ENCODE measurements at places on chromosomes 1 and 21.

DNA sequence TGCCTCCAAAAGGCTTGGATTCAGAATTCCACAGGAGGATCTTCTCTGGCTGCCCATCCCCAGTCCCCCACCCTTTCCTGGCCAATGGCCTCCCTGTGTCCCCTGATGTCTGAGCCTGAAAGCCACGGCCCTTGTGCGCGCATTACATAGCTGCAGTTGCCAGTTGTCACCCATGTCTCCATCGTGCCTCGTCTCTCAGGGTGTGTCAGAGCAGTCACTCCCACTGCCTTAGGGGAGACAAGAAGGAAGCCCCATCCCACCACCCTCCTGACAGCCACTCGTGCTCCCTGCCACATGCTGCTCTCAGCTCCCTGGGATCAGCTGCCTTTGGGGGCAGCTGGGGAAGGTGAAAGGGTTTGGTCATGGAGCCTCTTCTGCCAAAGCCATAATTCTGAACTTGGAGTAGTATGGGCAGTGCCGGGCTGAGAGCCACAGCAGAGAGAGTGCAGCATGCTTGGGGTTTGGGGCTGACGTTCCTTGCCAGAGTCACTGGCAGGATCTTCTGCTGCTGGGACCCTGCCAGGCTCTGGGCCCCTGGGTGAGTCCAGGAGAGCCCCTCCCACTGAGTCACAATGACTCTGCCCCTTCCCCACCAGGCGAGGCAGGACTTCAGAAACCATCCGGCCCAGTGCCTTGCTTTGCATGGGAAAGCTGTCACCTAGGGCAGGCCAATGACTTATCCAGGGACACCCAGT is 285.9 kb upstream of the VAMP3 start:
- no peak for DNase-seq
- H3K4me3 ChIP-seq, result no peak overlapping the region
- H3K36me3 ChIP-seq, result no peaks in the 10 kb centered on the region

- H3K4me1 ChIP-seq, result peaks cover 10% of the 10 kb centered on the region
- peak overlapping the region; percentile 54 for H3K4me3 ChIP-seq
- peak overlapping the region; percentile 72 for H3K27ac ChIP-seq
- H3K36me3 ChIP-seq, result no peaks in the 10 kb centered on the region
- DNase-seq, result no peak
Measured at GRCh38 chr1:170663404-170664092, 383 bp upstream of the PRRX1 start.

GRCh38 chr1:32992489-32993323 is 28.1 kb upstream of the RNF19B start:
- H3K27me3 ChIP-seq, result no peaks in the 10 kb centered on the region
- H3K4me3 ChIP-seq, result no peak overlapping the region
- peak overlapping the region; percentile 70 for H3K27ac ChIP-seq
- no peaks in the 10 kb centered on the region for H3K4me1 ChIP-seq
- peak; percentile 70 for DNase-seq

DNA sequence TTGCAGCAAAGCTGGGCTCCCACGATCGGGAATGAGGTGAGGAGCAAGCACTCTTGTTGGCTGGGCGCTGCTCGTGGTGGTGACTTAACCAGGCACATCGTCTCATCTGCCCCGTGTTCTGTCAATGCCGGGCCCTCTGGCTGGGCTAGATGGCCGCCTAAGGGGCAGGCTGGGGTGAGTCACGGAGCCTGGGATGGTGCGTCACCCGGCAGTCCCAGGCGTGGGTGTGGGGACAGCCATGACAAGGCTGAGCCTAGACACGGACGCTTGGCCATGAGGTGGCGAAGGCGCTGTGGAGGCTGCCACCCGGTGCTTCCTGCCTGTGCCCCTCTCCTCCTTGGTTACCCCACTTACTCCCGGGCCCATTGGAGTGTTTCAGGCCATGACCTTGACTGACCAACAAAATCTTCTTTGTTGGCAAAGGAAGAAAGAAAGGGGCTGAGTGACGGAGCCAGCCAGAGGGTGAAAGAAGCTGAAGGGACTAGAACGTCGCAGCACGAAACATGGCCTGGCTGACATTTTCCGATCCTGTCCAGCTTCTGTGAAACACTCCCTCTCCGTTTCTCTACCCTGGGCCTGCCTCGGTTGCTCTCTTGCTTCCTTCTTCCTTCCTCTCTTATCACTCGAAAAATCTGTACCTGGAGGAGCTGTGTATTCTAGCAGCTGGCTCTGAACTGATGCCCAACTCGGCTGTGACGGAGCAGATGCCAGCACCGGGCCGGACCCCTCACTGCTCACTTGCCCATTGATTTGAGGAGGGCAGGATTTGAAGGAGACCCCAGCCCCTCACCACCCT is 596 bp downstream of the CD247 start:
- no peak for DNase-seq
- H3K27ac ChIP-seq, result peak overlapping the region; percentile 41
- H3K4me3 ChIP-seq, result no peak overlapping the region
- H3K27me3 ChIP-seq, result no peaks in the 10 kb centered on the region

DNA sequence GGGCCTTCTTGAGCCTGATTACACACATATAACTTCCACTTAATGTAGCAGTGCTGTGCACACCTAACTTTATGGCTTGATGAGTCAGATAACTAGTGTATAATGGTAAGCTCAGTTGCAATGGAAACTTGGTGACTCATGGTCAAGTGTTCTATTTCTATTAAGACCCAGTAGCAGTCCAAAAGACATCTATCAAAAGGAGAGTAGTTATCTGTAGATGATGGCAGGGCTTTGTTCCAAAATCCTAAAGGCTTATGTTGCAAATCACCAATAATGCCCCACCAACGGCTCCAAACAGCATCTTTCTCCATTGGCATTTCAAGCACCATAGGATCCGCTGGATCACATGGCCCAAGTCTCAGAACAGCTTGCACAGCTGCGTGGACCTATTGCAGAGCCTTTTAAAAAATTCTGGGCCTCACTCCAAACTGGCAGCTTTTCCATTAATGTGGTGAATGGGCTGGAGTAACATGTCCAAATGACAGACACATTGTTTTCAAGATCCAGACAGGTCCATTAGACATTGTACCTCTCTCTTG is 566.8 kb upstream of the USP24 start:
- no peaks in the 10 kb centered on the region for H3K4me1 ChIP-seq
- H3K27me3 ChIP-seq, result no peaks in the 10 kb centered on the region
- H3K36me3 ChIP-seq, result no peaks in the 10 kb centered on the region
- no peak for DNase-seq

- peaks cover 30% of the 10 kb centered on the region for H3K4me1 ChIP-seq
- H3K4me3 ChIP-seq, result no peak overlapping the region
- peak overlapping the region; percentile 73 for H3K27ac ChIP-seq
- H3K36me3 ChIP-seq, result no peaks in the 10 kb centered on the region
Measured at GRCh38 chr1:47962750-47963492, 34.3 kb downstream of the TRABD2B start.

DNA sequence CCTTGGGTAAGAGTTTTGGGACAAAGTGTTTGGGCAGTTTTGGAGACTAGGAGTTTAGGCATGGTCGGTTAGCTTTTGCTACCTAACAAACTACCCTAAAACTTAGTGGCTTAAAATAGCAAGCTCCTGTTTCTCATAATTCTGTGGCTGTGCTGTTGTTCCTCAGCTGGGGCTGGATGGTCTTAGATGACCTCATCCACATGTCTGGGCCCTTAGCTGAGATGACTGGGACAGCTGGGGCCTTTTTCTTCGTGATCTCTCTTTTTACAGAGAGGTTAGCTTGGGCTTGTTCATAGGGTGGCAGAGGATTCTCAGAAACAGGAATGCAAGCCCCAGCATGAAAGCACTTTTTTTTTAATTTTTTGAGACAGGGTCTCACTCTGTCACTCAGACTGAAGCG is 6.6 kb downstream of the ATP1A4 start:
- no peak for DNase-seq
- H3K27ac ChIP-seq, result no peak overlapping the region
- no peaks in the 10 kb centered on the region for H3K4me1 ChIP-seq

GRCh38 chr1:1393014-1393413 is 6.1 kb downstream of the CCNL2 start:
- DNase-seq, result no peak
- no peak overlapping the region for H3K27ac ChIP-seq
- no peaks in the 10 kb centered on the region for H3K27me3 ChIP-seq

DNA sequence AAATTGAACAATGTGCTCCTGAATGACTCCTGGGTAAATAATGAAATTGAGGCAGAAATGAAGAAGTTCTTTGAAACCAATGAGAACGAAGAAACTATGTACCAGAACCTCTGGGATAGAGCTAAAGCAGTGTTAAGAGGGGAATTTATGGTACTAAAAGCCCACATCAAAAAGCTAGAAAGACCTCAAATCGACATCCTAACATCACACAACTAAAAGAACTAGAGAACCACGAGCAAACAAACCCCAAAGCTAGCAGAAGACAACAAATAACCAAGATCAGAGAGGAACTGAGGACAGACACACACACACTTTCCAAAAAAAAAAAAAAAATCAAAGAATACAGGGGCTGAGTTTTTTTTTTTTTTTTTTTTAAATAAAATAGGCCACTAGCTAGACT is 564.2 kb downstream of the SMYD3 start:
- no peaks in the 10 kb centered on the region for H3K36me3 ChIP-seq
- H3K4me1 ChIP-seq, result no peaks in the 10 kb centered on the region
- H3K27me3 ChIP-seq, result no peaks in the 10 kb centered on the region
- DNase-seq, result no peak

GRCh38 chr1:217674028-217674729 is 43.0 kb downstream of the SPATA17 start:
- no peak overlapping the region for H3K27ac ChIP-seq
- no peaks in the 10 kb centered on the region for H3K27me3 ChIP-seq
- H3K36me3 ChIP-seq, result no peaks in the 10 kb centered on the region
- H3K4me1 ChIP-seq, result no peaks in the 10 kb centered on the region

DNA sequence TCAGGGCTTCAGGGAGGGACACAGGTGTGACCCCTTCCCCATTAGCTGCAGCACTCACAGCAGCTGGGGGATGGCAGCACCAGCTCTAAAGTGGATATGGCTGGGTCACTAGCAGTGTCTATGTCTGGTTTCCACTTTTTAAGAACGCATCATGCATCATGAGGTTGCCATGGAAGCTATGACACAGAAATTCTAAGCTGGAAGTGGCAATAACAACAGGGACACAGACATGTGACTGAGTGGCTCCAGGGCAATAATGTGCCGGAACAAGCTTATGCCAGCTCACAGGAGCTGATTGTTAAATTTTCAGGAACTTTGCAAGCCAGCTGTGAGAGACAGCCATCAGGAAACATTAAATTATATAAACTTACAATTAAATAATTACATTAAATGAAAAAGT is 51.2 kb upstream of the NFASC start:
- no peak overlapping the region for H3K4me3 ChIP-seq
- H3K36me3 ChIP-seq, result no peaks in the 10 kb centered on the region
- H3K4me1 ChIP-seq, result no peaks in the 10 kb centered on the region

DNA sequence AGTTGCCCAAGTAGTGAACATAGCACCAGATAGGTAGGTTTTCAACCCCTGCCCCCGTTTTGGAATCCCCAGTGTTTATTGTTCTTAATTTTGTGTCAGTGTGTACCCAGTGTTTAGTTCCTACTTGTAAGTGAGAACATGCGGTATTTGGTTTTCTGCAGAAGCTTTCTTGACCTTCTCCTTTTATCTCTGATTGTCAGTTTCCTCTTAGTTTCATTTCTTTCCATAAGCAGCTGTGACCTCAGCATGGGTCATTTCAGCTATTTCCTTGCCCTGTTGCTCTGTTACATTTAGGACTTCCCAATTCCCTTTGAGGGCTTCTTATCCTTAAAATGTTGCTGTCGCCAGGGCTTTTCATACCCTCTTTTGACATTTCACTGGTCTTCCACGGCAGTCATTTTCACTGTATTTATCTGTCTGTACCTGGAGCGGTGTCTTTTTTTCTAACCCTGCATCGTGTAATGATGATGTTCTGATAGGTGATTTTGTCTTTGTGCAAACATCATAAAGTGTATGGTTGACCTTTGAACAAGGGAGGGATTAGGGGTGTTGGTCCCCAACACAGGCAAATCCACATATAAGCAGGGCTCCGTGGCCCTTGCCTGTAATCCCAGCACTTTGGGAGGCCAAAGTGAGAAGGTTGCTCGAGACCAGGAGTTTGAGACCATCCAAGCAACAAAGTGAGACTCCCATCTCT is 15.0 kb downstream of the ITSN1 start:
- DNase-seq, result no peak
- H3K27ac ChIP-seq, result no peak overlapping the region
- H3K4me3 ChIP-seq, result no peak overlapping the region
- no peaks in the 10 kb centered on the region for H3K36me3 ChIP-seq

DNA sequence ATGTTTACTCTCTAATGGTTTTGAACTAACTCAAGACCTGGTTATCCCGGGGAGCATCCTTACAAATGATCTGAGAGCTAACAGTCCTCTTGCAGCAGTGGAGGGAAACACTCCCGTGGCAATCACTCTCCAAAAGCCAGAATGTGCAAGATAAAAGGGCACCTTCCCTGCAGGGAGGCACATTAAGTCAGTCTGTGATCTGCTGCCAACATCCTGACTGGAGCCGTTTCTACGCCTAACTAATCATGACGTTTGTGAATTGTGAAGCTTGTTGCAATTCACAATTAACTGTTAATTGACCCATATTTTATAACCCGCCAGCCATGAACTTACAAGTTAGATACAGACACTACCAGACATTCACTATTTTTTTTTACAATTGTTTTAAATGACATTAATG is 52.1 kb upstream of the LGALS8 start:
- no peaks in the 10 kb centered on the region for H3K4me1 ChIP-seq
- no peak overlapping the region for H3K27ac ChIP-seq
- H3K4me3 ChIP-seq, result no peak overlapping the region
- no peaks in the 10 kb centered on the region for H3K36me3 ChIP-seq

DNA sequence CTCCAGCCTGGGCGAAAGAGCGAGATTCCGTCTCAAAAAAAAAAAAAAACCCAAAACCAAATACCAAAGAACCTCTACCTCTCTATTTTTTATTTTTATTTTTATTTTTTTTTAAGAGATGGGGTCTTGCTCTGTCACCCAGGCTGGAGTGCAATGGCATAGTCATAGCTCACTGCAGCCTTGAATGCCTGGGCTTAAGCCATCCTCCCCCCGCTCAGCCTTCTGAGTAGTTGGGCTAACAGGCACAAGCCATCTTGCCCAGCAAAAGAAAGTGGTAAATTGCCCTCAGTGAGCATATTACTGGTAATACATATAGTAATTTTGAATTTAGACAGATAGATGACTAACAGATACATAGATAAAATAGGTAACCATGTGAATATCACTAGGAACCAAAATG is 77.4 kb downstream of the ASH1L start:
- peaks cover 28% of the 10 kb centered on the region for H3K4me1 ChIP-seq
- peaks cover 2% of the 10 kb centered on the region for H3K36me3 ChIP-seq
- no peaks in the 10 kb centered on the region for H3K27me3 ChIP-seq
- DNase-seq, result no peak

GRCh38 chr1:224684979-224685425 is 68.9 kb downstream of the CNIH3 start:
- no peaks in the 10 kb centered on the region for H3K4me1 ChIP-seq
- no peak for DNase-seq
- H3K27me3 ChIP-seq, result no peaks in the 10 kb centered on the region
- no peak overlapping the region for H3K4me3 ChIP-seq

GRCh38 chr1:216528816-216529215 is 105.6 kb upstream of the USH2A start:
- no peaks in the 10 kb centered on the region for H3K4me1 ChIP-seq
- no peaks in the 10 kb centered on the region for H3K27me3 ChIP-seq
